ENCODE measurements at places on chromosomes 12 and 14.

DNA sequence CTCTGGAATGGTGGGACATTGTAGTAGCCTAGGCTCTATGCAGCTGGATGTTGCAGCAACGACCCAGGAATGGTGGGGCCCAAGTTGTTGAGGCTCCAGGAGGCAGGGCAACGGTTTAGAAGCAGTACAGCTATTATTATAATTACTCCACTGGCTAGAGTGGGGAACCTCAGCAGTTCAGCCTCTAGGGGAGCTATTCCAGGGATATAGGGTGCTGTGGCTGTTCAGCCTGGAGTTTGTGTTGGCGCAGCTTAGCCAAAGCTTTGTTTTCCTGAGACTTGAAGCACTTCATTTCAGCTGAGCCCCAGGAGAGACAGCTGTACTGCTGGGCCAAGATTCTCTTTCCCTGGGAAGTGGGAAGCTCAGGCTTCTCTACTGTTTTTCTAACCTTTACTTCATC is 1023.0 kb upstream of the ATXN7L3B start:
- no peak for DNase-seq

- no peak for DNase-seq
Measured at GRCh38 chr12:116926283-116927243, 15.8 kb downstream of the FBXW8 start.

DNA sequence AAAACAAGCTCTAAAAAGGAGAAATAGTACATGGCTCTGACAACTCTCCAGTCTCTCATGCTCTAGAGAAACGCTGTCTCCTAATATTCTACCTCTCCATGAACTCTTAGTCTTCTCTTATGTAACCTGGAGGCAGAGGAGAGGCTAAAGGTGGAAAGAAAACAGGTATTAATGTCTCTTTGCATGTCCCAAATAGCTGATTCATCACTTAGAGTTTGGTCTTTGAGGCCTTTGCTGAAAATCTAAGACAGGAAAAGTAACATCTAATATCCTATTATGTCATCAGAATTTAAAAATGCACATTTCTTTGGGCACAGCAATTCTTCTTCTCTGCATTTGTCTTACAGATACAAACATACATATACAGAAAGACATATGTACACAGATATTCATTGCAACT is 127.2 kb downstream of the DHRS2 start:
- DNase-seq: no peak

- DNase-seq: no peak
Measured at GRCh38 chr14:94059998-94060397, 21.0 kb downstream of the DDX24 start.

GRCh38 chr12:109538191-109538863 is 35.0 kb downstream of the MMAB start:
- DNase-seq: no peak

DNA sequence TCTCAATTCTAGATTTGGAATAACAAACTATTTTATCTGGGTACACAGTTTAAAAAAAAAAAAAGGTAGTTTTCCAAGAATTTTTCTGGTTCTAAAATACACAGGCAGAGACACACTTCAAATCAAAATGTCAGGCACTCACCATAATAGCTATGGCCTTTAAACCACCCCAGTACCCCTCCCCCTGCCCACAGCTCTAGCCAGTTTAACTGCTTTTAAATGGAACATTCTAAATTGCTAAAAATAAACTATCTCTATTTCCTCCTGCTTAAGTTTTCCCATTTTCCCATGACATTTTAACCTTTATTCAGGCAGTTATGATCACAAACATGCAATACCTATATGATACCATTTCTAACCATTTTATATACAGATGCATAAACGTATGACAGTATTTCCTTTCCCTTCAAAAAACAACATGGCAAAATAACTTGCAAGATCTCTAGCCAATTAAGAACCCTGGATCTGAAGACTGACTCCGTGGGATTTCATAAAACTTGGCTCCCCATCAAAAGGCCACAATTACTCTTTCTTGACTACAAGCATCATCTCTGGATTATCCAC is 46.3 kb downstream of the PPP2R5E start:
- DNase-seq: no peak

All from activated CD4-positive, alpha-beta memory T cell treated with anti-CD3 and anti-CD28 coated beads for 36 hours (primary cell).